Posterior vena cava (tissue), 2 donors: ENCODE measurements at places on chromosomes 12 and 14. TPM values are rescaled to one million over a fixed set of nuclear protein-coding genes. Genes with fewer than 3 reads are reported as not detected.

DNA sequence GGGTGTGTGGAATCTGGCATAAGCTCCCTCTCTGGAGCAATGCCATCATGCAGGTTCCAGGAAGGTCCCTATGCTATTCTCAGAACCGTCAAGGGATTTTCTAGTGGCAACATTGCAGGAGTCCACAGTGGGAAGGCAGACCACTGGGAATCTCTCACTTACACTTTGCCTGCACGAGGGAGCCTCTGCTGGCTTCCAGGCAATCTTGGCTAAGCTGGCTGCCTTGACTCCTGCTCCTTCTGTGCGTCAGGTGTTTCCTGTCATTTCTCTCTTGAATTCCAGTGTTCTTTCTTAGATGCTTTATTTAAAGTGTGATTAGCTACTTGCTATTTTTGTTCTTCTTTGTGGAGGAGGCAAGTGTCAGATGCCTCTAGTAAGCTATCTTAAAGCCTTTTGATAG is 414.0 kb upstream of the ATP2B1 start:
- peak; percentile 25 for DNase-seq

DNA sequence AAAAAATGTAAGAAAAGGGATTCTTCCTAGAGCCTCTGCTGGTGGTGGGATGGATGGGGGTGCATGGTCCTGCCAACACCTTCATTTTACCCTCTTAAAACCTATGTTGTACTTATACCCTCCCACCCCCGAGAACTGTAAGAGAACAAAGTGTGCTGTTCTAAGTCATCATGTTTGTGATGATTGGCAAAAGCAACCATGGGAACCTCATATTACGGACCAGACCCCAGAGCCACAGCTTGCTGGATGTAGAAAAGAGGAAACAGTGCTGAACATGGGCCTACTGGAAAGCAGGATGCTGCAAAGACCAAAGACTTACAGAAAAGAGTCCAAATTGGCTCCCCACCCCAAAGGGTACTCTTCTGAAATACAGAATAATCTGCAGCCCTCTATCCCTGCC is 311.2 kb downstream of the DUSP6 start:
- no peak for DNase-seq

DNA sequence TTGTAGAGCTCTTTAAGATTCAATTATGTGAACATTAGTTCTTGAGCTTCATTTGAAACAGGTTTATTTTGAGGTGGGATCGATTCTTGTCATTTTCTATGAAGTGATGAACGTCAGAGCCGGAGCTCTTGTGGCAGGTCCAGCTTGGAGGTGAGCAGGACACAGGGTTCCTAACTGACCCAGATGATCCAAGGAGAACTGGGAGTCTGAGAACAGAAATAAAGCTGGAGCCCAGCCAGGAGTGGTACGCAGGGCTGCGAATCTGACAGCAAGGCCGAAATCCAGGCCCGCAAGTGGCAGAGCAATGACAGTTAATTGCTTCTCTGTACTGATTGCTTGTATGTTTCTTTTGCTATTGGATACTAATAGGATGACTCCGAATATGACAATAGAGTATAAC is 46.5 kb downstream of the EML1 start:
- no peak for DNase-seq

DNA sequence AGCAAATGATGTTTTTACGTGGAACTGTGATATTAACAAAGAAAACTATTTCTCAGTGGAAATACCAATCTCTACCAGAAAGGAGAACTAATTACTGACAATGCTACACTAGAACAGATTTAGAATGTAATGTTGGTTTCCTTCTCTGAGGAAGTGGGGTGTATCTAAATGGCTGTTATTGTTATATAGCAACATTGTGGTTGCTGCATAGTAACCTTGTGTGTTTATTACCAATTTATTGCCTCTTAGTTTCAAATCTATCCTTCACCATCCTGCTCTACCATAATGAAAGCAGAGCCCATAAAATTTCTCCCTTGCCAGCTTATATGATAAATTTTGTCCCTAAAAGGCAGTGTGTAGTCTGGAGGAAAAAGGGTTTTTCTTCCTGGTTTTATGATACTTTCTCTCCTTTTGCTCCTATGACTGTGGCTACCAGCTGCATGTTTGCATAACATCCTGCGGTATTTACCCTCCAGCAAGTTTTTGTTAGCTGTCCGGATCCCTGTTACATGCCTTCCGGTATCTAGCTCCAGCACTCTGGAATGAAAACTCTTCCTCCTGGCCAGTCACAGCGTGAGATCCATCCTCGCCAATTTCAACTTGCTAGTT is 5.7 kb upstream of the KLRK1 start:
- DNase-seq = no peak

DNA sequence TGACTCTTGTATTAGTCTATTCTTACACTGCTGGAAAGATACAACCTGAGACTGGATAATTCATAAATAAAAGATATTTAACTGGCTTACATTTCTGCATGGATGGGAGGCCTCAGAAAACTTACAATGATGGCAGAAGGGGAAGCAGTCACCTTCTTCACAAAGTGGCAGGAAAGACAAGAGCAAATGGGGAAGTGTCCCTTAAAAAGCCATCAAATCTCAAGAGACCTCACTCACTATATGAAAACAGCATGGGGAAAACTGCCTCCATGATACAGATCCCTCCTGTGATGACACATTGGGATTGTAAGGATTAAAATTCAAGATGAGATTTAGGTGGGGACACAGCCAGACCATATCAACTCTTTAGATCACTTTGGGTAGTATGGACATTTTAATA is 83.7 kb downstream of the TMTC3 start:
- DNase-seq = no peak

DNA sequence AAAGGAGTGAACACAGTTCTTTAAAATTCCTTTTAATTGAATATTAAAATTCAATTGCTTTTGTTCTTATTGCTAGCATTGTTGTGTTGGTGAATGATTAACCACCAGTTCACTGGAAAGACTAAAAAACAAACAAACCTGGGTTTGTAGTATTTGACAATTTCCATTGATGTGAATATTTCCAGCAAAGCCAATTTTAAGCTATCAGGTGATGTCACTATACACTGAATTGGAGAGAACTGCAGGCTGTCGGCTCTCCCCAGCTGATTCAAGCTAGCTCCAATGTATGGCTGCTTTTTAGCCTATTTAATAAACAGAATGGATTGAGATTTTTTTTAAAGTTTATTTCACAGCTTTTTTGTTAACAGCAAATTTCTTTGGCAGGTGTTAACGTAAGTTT is 1753.6 kb upstream of the SEL1L start:
- DNase-seq = no peak

DNA sequence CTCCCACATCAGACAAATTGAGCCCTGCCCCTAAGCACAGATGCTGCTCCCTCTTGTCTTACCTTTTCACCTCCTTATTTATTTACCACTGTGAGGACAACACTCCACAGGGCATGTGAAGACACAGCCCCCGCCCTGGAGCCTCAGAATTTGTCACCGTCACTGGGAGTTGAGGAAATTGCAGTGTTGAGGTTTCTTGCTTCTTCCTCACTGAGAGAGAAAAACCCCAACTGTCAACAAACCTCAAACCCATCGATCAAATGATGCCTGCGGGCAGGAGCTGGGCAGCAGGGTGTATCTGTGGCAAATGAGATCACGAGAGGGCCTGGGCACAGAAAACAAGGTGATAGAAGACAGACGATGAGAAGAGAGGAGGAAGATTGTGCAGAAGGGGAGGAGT is 30.5 kb upstream of the PLEKHG3 start:
- DNase-seq = no peak

- DNase-seq = no peak
These were observed 83.2 kb downstream of the SPPL3 start for GRCh38 chr12:120820884-120821510.

- DNase-seq = no peak
These were observed 162.9 kb upstream of the SYT10 start for GRCh38 chr12:33602515-33602914.

DNA sequence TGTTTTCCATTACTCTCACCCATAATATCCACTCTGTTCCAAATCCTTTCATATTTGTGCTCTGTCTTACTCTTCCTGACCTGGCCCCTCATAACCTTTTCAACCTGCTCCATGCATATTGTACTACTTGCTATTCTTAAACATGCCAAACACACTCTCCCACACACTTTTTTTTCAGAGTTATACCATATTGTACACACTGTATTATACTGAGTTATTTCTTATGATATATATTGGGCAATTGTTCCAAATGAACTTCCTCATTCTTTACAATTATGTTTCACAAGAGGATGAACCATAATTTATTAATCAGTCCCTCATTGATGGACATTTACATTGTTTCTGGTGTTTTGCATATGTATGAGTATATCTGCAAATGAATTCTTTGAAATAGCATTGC is 18.5 kb downstream of the ATL1 start:
- no peak for DNase-seq

GRCh38 chr14:96741151-96741977 is 55.8 kb upstream of the VRK1 start:
- peak; percentile 90 for DNase-seq

DNA sequence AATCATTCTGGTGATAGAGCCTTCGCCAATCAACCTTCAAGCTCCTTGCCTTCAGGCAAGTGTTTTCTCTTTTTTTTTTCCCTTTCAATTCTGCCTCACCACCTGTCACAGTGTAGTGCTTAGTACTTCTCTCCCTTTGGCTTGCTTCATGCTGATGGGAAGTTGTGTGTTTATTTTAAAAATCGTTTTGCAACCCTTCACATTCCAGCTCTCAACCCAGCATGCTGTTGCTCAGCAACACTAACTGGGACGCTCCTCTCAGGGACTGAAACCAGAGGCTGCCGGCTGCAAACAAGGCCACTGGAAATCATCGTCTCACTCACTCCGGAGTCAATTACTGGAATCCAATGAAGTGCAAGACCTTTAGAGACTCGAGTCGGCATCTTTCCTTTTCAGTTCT is 342.7 kb downstream of the PRKD1 start:
- DNase-seq = peak; percentile 85

GRCh38 chr12:6567112-6567670 is 900 bp downstream of the NOP2 start:
- DNase-seq = no peak

GRCh38 chr14:104373055-104373854 is 206.3 kb upstream of the C14orf180 start:
- peak; percentile 41 for DNase-seq

DNA sequence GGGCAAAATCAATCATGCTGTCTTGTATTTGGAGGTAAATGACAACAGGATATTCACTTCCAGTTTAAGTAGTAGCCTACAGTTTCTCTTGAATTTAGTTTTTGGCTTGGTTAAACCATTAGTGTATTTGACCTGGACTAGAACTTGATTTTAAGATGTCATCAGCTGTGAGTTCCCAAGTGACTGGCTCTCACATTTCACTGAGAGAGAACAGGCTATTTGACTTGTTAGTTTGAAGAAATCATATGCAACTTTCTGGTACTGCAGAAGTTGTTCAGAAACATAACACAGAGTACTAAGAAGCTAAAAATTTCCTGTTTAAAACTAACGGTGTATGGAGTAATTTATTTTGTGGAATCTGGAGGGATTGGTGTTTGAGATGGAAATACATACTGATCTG is 22.3 kb downstream of the MNAT1 start:
- DNase-seq = no peak

DNA sequence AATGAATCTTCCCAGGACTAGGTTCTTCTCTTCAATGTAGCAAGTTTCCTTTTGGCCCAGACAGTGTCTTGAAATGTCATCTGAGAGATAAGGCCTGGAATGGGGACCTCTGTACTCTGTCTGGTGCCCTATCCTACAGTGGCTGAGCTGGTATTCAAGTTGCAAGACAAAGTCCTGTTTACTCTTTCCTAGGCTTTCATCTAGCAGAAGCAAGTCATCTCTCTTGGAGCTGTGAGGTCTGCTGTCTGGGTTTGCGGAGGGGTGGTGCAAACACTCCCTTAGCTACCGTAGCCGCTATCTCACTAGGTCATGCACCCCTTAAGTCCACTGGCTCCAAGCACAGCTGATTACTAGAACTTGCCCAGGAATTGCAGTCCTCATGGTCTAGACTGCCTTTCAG is 149.7 kb upstream of the SLC16A7 start:
- DNase-seq = no peak

DNA sequence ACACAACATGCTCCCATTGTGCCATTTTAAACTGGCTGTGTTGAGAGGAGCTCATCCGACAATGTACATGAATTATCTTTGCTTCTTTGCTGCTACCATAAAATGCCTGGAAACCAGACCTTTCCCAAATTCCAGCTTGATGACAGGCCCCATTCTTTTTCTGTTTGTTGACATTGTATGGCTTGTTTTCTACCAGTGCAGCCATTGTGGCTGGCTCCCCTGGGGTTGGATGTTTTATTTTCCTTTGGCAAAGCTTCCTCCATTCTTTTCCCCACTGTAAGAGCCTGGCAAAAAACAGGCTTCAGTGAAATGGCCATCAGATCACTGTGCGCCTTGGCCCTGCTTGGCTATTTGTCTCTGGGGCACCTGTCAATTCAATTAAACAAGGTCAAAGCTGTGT is 532.5 kb downstream of the VRK1 start:
- no peak for DNase-seq

- no peak for DNase-seq
These were observed 4.9 kb upstream of the NEMF start for GRCh38 chr14:49857427-49858003.

GRCh38 chr12:51521554-51522276 is 69.3 kb upstream of the SCN8A start:
- peak; percentile 38 for DNase-seq

DNA sequence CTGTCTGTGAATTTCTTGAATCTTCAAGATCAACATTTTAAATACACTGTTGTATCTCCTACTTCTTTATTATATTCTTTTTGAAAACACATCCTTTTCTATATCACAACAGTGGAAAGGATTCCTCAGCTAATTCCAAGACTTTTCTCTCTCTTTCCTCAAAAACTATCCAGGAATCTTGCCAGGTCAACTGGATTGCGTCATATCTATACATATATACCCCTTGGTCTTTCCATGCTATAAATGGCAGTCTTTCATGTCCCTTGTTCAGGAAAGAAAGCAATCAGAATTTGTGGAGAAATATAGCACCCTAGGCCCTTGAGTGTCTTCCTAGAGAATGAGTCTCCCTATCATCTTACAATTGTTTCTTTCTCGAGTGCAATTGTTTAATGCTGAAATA is 149.0 kb downstream of the KCNA5 start:
- no peak for DNase-seq

DNA sequence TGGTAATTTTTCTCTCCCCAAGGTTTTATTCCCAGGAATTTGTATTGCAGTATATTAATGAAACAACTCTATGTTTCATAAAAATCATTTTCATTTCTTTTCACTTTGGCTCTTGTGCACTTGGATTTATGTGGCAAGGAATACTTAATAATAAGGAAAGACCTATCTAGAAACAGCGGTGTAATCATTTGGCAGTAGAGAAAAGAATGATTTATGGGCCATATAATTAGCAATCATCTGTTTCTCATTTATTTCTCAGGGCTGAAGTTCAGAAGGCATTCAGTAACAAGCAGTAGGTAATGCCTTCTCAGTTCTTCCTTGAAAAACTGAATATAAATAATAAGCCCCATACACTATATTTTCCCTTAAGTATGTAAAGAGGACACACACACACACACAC is 172.6 kb downstream of the ANO4 start:
- DNase-seq = no peak

AKAP3 gene
- total RNA-seq = 1.2 TPM

MGAT2 gene
- 33.0 TPM for total RNA-seq

HOXC13 gene
- 1.1 TPM for total RNA-seq

EMP1 gene
- total RNA-seq = 596 TPM

C12orf56 gene
- not detected for total RNA-seq

NAV3 gene
- 17.4 TPM for total RNA-seq
